ENCODE measurements at places on chromosomes 4 and X.

DNA sequence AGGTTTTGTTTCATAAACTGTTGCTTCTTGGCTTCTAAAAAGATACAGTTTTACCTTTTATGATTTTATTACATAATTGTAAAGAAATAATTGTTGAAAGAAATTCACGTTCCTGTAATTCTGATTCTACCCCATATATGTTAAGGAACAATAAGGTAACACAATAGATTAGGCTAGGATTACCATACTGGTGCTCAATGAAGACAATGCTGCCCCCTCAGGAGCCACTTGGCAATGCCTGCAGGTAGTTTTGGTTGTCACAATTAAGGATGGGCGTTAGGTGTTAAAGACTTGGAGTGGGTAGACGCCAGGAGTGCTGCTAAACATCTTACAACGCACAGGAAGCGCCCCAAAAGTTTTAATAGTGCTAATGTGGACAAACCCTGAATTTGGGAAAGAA is 133.2 kb downstream of the NLGN4X start:
- DNase-seq, result no peak

GRCh38 chrX:11664211-11665167 is 1.2 kb downstream of the ARHGAP6 start:
- DNase-seq, result no peak

DNA sequence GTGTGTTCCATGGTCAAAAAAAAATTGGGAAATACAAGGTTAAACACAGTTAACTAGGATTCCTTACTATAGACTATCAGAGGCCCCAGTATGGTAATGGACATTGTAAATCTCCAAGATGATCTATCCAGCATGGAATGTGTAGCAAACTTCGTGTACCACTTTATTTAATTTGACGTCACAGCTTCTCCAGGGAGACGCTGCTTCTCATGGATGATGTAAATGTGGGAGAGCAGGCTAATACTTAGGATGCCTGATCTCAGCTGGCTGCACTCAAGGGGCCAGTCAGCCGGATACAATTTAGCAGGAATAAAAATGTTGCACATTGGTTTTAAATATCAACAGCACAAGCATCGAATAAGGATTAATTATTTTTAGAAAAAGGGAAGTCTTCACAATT is 111.7 kb upstream of the HPF1 start:
- no peak for DNase-seq

- no peak for DNase-seq
Observed at GRCh38 chrX:38214551-38215531, 5.8 kb downstream of the SRPX start.

- no peak for DNase-seq
Observed at GRCh38 chr4:119035951-119036737, 99.5 kb upstream of the MYOZ2 start.

DNA sequence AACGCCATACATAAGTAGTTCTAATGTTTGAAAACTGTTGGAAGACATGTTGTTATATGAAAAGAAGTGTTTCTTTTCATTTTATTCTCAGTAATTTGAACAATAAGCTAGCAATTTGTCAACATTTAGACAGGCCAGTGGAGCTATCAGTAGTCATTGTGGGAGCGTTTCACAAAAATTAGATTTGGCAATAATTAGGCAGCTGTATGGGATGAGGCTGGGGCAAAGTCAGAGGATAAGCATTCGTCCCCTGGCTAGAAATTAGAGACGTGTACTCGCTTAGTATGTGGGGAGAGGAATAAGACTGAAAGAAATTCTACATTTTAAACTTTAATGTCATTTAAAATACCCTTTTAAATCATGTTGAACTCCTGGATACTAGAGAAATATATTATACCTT is 70.6 kb downstream of the TMEM144 start:
- DNase-seq, result no peak

GRCh38 chr4:8835521-8836365 is 35.9 kb downstream of the HMX1 start:
- DNase-seq, result no peak

- DNase-seq, result no peak
Observed at GRCh38 chr4:168587411-168588125, 90.7 kb downstream of the PALLD start.

GRCh38 chr4:14087921-14088320 is 460.4 kb upstream of the BOD1L1 start:
- no peak for DNase-seq

- no peak for DNase-seq
Observed at GRCh38 chr4:52715914-52716313, 35.3 kb downstream of the ERVMER34-1 start.

- DNase-seq, result no peak
Observed at GRCh38 chr4:101232074-101232776, 115.1 kb downstream of the PPP3CA start.

DNA sequence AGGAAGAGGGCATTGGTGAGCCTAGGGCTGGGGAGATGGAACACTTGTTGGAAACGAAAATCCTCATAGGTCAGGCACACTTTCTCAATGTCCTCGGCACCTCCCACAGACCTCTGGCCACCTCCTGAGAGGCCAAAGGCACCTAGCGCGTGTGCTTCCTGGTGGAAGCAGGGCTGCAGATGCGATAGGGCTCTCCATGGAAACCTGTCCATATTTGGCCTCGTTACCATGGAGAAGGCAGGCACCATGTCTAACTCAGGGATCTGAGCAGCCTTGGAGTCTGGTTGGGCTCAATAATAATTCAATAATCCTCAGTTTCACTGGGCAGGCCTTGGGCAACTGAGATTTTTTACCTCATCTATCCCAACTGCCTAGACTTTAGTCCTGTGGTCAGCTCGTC is 58.3 kb downstream of the RAI2 start:
- DNase-seq, result no peak

GRCh38 chr4:130110189-130110588 is 1014.2 kb downstream of the C4orf33 start:
- no peak for DNase-seq

- no peak for DNase-seq
Observed at GRCh38 chrX:153728095-153728494, 3.4 kb downstream of the ABCD1 start.

- DNase-seq, result no peak
Observed at GRCh38 chr4:673349-674091, 556 bp downstream of the ATP5ME start.

GRCh38 chrX:125205133-125205917 is 114.3 kb upstream of the TEX13C start:
- DNase-seq, result no peak

DNA sequence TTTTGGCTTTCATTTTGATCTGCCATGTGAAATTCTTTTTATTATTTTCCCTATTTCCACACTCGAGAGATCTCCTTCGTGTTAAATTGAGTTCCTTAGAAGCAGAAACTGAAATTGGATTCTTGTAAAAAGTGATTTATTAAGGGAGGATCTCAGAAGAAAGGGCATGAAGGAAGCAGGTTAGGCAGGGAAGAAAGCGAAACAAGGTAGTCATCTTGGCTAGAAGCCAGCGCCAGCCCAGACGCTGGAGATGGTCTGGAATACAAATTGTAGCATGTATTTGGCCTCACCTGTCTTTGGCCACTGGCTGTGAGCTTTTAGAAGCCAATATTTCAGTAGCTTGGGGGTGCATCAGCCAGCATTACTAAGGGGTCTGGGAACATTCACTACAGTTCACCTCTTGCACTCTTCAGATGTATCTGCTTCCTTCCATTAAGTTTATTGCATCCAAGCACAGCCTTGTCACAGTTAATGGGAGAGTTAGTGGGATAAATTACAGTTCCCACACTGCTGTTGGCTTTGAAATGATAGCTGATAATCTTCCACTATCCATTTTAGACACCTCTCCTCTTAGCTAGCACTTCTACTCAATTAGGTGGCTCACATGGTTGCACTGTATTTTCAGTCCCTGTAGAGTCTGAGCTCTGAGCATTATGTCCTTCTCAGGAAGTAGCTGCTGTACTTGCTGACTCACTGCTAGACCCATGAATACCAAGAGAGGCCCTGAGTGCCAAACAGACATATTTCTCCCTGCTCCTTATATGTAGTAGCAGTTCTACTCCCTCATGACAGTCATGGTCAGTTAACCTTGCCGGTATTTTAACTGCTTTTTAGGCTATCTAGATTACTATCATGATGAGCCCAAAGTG is 14.6 kb downstream of the GRXCR1 start:
- no peak for DNase-seq

DNA sequence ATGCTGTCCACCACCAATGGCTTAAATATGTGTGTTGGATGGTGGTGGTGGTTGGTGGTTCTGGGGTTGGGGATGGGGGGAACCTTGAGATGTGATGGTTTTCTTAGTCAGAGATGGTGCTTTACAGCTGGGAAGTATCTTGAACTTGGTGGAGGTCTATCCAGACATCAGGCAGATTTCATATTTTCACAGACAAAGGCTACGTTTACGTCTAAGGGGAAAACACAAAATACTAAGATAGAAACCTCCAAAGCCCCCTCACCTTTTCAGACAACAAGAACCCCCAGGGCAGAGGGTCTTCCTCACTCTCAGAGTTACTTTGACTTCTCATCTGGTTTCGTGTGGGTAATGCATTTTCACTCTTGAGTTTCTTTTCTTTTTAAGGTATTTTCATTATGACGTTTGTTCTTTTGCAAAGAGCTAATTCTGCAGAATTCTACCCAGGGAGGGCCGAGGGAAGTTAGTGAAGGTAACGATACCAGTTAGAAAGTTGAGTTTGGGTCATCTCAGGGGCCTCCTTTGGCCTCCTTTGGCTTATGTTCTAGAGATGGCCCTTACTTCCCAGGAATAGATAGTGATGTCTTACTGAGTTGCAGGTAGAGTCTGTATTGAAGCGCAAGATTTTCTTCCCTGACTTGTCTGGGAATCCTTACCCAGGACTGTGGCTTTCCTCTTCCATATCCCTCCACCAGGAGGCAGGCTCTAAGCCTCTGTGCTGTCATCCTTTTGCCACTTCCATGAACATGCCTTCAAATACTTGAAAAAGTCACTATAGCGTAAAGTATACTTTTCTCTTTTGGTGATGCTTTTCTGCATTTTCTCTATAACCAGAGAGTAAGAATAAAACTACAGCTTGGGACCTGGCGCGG is 31.9 kb downstream of the RHOH start:
- peak; percentile 69 for DNase-seq

Measured in GM12864 (cell line).